ENCODE measurements at places on chromosomes 3 and 15. TPM values are rescaled to one million over a fixed set of nuclear protein-coding genes. Genes with fewer than 3 reads are reported as not detected.

GRCh38 chr15:97224191-97224641 lies 736.3 kb upstream of the ARRDC4 start:
- no peak for DNase-seq

DNA sequence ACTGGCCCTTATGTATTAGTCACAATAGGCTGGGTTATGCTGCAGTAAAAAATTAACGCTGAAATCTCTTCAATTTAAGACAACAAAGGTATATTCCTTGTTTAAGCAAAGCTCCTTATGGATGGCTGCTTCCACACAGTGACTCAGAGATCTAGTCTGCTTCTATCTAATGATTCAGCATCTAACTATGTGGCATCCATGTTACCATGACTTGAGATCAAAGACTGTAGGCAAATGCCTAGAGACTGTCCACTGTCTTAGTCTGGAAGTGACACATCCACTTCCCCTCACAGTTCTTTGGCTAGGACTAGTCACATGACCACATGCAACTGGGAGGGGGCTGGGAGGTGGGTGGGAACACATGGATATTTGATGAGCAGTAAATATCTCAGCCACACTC lies 61.3 kb upstream of the PSMD6 start:
- no peak for DNase-seq

GRCh38 chr15:54091651-54092050 lies 113.4 kb downstream of the UNC13C start:
- no peak for DNase-seq

The SOX14 gene
- total RNA-seq = not detected

- no peak for DNase-seq
Measured at GRCh38 chr3:191563722-191564121, 102.8 kb downstream of the PYDC2 start.

DNA sequence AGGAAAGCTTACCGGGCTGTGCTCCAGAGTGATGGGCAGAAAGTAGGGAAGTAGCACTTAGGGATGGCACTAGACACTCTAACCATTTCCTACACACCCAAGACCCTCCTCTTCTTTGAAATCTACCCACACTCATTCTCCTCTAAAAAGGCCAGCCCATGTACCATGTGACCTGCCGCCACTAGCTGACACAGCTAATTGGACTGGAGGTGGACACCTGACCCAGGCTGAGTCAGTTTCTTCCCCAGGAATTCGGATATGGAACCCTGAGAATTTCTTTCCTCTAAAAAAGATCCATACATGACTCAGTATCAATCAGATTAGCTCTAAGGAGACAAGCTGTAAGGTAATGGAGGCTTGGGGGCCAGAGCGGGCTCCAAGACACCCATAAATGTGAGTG lies 60.1 kb downstream of the DCLK3 start:
- no peak for DNase-seq

The CGNL1 gene
- total RNA-seq = 19.6 TPM

DNA sequence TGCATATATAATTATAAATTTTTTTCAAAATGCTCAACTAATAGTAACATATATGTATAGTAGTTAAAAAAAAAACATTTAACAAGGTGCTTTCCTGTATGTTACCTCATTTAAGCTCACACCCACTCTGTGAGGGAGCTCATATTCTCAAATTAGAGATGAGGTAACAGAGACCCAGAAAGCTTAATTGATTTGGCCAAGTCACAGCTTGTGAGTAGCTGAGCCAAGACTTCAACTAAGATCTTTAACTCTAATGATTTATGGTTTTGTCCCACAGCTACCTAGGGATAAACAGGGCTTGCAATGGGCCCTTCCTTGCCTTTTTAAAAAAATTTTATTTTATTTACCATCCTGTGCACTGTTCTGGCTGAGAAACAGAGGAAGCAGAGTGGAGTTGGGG lies 230.0 kb upstream of the GOLIM4 start:
- no peak for DNase-seq

DNA sequence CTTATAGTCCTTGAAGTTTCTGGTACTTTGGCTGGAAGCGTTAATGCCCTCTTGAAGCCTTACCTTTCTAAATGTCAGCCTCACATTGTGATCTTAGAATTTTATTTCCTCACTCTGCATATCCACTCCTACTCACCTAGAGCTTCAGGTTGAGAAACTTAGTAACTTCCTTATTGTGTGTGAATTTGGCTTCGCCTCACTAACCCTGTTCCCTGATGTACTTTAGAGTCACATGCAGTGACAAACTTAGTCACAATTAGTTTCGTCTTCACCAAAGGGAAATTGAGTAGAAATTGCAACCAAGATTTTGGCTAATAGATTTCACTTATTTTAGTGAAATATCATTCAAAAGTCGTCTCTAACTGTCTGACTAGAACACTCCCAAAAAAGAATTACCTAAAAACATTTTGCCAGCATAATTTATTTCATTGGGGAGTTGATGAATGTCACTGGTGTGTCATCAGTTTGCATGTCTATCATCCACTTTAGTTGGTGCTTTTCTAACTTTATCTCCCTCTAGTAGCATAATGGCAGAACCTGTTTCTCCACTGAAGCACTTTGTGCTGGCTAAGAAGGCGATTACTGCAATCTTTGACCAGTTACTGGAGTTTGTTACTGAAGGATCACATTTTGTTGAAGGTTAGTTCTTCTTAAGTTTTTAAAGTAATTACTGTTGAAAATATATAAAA lies 960 bp downstream of the MFN1 start:
- no peak for DNase-seq

- DNase-seq = no peak
Measured at GRCh38 chr3:157920822-157921700, 185.2 kb downstream of the SHOX2 start.

The HDAC11 gene
- 30.7 TPM for total RNA-seq

The PLCL2 gene
- 27.0 TPM for total RNA-seq

- no peak for DNase-seq
Measured at GRCh38 chr3:172184106-172184822, 144.9 kb downstream of the FNDC3B start.

The GMPS gene
- total RNA-seq = 27.7 TPM
